Adrenal gland (tissue), 19 donors: ENCODE measurements at places on chromosomes 5 and 9. TPM values are rescaled to one million over a fixed set of nuclear protein-coding genes. Genes with fewer than 3 reads are reported as not detected.
A peak's percentile ranks its signal among the peaks of the same experiment; 100 is the strongest.

The AK8 gene
- 1.4 TPM for total RNA-seq

The RFX3 gene
- total RNA-seq: 8.9 TPM

The FOXD4L6 gene
- total RNA-seq: not detected

DNA sequence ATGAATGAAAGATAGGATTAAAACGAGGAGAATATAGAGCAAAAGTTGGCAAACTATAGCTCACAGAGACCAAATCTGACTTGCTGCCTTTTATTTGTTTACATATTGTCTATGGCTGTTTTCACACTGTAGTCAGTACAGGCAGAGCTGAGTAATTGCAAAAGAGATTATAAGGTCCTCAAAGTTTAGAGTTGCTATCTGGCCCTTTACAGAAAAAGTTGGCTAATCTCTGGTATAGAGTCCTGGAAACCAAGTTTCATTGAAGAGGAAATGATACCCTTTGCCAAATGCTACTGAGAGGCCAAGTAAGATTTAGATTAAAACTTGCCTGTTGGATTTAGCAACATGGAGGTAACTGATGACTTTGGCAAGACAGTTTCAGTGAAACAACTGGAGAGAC is 36.0 kb downstream of the LYRM7 start:
- no peaks in the 10 kb centered on the region for H3K4me1 ChIP-seq
- H3K27me3 ChIP-seq: no peaks in the 10 kb centered on the region
- DNase-seq: no peak
- no peaks in the 10 kb centered on the region for H3K36me3 ChIP-seq

The INSL6 gene
- not detected for total RNA-seq

The SERF1B gene
- total RNA-seq: 16.9 TPM

GRCh38 chr5:170028124-170028523 is 47.8 kb upstream of the INSYN2B start:
- H3K4me3 ChIP-seq: no peak overlapping the region
- H3K27me3 ChIP-seq: no peaks in the 10 kb centered on the region
- no peaks in the 10 kb centered on the region for H3K4me1 ChIP-seq
- no peaks in the 10 kb centered on the region for H3K36me3 ChIP-seq

- no peak overlapping the region for H3K27ac ChIP-seq
- H3K4me1 ChIP-seq: no peaks in the 10 kb centered on the region
- H3K36me3 ChIP-seq: no peaks in the 10 kb centered on the region
Measured at GRCh38 chr5:146369691-146370090, 31.1 kb downstream of the POU4F3 start.

- no peak for DNase-seq
- no peaks in the 10 kb centered on the region for H3K36me3 ChIP-seq
- no peak overlapping the region for H3K27ac ChIP-seq
- H3K27me3 ChIP-seq: no peaks in the 10 kb centered on the region
- H3K4me3 ChIP-seq: no peak overlapping the region
Measured at GRCh38 chr9:35842795-35843194, 13.8 kb downstream of the TMEM8B start.

The MCIDAS gene
- total RNA-seq: not detected

The INSL4 gene
- not detected for total RNA-seq

The CCNJL gene
- 5.6 TPM for total RNA-seq

DNA sequence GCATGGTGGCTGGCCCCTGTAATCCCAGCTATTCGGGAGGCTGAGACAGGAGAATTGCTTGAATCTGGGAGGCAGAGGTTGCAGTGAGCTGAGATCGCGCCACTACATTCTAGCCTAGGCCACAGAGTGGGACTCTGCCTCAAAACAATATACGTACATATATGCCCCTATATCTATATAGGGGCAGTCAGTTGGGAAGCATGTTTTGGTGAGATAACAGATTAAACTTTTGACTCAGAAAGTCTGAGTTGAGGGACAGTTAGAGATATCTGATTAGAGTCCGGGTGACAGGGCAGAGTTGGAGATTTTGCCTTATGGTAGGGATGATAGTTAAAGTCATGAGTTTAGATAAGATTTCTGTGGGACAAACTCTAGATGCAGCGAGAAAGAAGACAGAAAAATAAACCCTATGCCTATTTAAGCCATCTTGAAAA is 71.8 kb upstream of the ALDH1A1 start:
- DNase-seq: no peak
- no peaks in the 10 kb centered on the region for H3K36me3 ChIP-seq
- H3K27ac ChIP-seq: no peak overlapping the region
- peaks cover 9% of the 10 kb centered on the region for H3K4me1 ChIP-seq

DNA sequence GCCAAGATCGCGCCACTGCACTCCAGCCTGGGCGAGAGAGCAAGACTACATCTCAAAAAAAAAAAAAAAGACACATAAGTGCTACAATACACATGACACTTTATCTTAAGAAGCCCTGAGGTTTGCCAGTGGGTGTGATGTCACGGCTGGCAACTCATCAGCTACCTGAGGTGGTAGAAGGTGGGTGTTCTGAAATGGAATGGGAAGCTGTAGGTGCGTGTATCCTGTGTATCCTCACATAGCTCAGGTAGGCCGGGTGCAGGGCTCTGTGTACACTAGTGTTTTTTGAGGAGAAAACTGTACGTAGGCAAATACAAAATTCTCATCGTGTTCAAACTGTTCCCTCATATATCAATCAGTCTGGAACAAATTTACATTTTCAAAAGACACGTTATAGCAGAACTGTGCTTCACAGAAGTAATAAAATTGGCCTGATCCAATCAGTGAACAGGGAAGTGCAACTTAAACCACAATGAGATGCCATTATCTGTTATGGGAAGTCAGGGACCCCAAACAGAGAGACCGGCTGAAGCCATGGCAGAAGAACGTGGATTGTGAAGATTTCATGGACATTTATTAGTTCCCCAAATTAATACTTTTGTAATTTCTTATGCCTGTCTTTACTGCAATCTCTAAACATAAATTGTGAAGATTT is 10.4 kb downstream of the BICD2 start:
- H3K4me1 ChIP-seq: peaks cover 8% of the 10 kb centered on the region
- no peak overlapping the region for H3K27ac ChIP-seq
- H3K36me3 ChIP-seq: no peaks in the 10 kb centered on the region
- no peak for DNase-seq

The SV2C gene
- not detected for total RNA-seq

GRCh38 chr5:83662558-83662957 is 58.1 kb downstream of the HAPLN1 start:
- no peak overlapping the region for H3K4me3 ChIP-seq
- H3K36me3 ChIP-seq: no peaks in the 10 kb centered on the region
- H3K27ac ChIP-seq: no peak overlapping the region

- H3K27me3 ChIP-seq: no peaks in the 10 kb centered on the region
- no peak overlapping the region for H3K4me3 ChIP-seq
- no peak overlapping the region for H3K27ac ChIP-seq
- H3K4me1 ChIP-seq: no peaks in the 10 kb centered on the region
- H3K36me3 ChIP-seq: no peaks in the 10 kb centered on the region
Measured at GRCh38 chr5:35281613-35282012, 51.3 kb upstream of the PRLR start.

DNA sequence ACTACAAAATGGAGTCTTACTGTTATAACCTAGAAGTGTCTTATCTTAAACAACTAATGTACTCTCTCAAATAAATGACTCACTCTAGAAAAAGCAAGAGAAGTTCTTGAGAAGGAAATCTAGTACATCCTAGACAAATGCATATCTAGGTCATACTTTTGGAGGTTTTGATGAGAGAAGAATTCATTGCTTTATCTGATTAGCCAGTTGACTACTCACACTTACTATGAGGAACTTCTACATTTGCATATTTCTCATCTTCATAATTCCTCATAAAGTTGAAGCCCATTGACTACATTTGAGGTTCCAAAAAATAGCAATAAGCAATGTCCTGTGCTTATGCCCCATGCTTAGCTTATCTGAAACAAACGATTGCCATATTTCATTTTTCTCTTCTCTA is 2.8 kb downstream of the JAKMIP2 start:
- H3K27me3 ChIP-seq: no peaks in the 10 kb centered on the region
- H3K4me1 ChIP-seq: no peaks in the 10 kb centered on the region
- H3K4me3 ChIP-seq: no peak overlapping the region
- H3K27ac ChIP-seq: no peak overlapping the region
- DNase-seq: no peak

The GCNT4 gene
- total RNA-seq: 1.8 TPM

The PDGFRB gene
- 99.7 TPM for total RNA-seq

The PRSS3 gene
- 3.4 TPM for total RNA-seq

- no peaks in the 10 kb centered on the region for H3K36me3 ChIP-seq
- DNase-seq: no peak
- no peak overlapping the region for H3K27ac ChIP-seq
- H3K4me1 ChIP-seq: no peaks in the 10 kb centered on the region
- no peaks in the 10 kb centered on the region for H3K27me3 ChIP-seq
- H3K4me3 ChIP-seq: no peak overlapping the region
Measured at GRCh38 chr9:110066929-110067716, 140.8 kb downstream of the C9orf152 start.

DNA sequence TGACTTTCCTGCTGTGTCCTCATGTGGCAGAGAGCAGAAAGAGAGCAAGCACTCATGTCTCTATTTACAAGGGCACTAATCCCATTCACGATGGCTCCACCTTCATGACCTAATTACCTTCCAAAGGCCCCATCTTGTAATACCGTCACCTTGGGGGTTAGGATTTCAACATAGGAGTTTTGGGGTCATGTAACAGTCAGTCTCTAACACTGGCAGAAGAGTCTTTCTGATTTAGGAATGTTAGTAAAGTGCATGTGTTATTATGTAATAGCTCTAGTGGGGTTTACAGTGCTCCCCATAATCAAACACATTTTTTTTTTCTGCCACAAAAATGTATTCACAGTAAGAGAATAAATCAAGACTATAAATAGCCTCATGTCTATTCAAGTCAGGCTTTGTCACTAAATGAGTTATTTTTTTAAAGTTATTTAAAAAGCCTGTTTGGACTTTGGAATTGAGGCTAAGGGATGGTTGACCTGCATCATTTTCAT is 19.1 kb downstream of the GALNT10 start:
- no peaks in the 10 kb centered on the region for H3K36me3 ChIP-seq
- no peaks in the 10 kb centered on the region for H3K27me3 ChIP-seq
- no peaks in the 10 kb centered on the region for H3K4me1 ChIP-seq
- H3K4me3 ChIP-seq: no peak overlapping the region
- no peak overlapping the region for H3K27ac ChIP-seq

DNA sequence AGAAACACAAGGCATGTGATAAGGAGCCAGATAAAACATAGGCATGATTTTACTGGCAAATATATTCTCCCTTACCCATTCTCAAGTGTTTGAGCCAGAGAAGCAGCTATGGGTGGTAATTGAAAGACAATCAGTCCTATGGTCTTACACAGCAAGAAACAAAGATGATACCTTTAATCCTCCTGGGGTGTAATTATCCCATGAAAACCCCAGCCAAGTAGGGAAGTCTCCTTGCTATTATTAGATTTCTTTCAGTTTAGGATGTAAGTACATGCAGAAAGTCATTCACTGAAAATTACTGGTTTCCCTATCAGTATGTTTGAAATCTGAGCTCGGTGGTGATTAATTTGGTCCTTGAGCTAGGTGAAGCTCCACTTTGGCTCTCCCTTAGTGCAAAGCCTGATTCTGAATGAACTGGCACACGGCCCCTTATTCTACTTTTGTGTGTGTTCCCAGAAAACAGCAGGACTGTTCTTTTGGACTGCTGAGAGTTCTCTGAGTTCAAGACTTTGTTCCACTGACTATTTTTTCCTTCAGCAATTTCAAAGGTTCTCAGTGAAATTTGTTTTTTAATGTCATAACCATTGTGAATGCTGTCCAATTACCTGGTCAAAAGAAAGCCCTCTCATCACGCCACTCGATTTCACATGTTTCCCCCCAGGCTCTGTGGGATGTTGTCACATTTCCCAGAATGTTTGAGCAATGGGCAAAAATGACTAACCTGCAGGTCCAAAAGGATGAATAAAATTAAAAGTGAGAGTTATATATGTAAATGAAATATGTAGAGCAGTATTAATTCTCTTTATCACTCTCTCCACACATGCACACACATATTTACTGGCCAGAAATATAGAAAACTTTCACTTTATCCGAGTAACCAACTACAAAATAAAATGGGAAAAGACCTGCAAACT is 343.0 kb downstream of the RAB3C start:
- peak overlapping the region; percentile 15 for H3K27ac ChIP-seq
- H3K4me1 ChIP-seq: peaks cover 12% of the 10 kb centered on the region
- no peak overlapping the region for H3K4me3 ChIP-seq
- DNase-seq: peak; percentile 62

DNA sequence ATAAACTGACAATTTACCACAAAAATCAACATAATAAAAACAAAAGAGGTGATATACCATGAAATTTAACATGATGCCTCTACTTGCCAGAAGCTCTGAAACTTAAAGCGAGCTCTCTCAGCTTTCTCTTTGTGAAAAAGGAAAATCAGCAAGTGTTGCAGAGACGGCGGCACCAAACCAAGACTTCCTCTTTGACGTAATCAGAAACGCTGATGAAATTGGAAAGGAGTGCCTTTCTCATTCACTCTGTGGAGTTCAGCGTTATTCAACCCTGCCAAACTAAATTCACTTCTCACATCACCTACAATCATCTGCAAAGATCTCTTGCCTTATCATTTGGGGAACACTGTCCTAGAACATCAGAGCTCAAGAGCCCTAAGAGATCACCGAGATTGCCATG is 32.2 kb downstream of the ANXA6 start:
- peaks cover 90% of the 10 kb centered on the region for H3K36me3 ChIP-seq
- no peak overlapping the region for H3K27ac ChIP-seq
- no peak overlapping the region for H3K4me3 ChIP-seq
- no peaks in the 10 kb centered on the region for H3K27me3 ChIP-seq
- no peaks in the 10 kb centered on the region for H3K4me1 ChIP-seq
- DNase-seq: no peak

The AFAP1L1 gene
- total RNA-seq: 9.8 TPM

The TEK gene
- total RNA-seq: 24.4 TPM

- H3K36me3 ChIP-seq: peaks cover 14% of the 10 kb centered on the region
- H3K27me3 ChIP-seq: no peaks in the 10 kb centered on the region
- peaks cover 24% of the 10 kb centered on the region for H3K4me1 ChIP-seq
- H3K4me3 ChIP-seq: no peak overlapping the region
- no peak for DNase-seq
Measured at GRCh38 chr5:32168460-32169033, 5.6 kb downstream of the GOLPH3 start.
